T-helper 1 cell (primary cell): ENCODE measurements at places on chromosomes 7 and 10.

GRCh38 chr7:151984612-151985011, 28.4 kb downstream of the GALNTL5 start:
- no peak for DNase-seq

DNA sequence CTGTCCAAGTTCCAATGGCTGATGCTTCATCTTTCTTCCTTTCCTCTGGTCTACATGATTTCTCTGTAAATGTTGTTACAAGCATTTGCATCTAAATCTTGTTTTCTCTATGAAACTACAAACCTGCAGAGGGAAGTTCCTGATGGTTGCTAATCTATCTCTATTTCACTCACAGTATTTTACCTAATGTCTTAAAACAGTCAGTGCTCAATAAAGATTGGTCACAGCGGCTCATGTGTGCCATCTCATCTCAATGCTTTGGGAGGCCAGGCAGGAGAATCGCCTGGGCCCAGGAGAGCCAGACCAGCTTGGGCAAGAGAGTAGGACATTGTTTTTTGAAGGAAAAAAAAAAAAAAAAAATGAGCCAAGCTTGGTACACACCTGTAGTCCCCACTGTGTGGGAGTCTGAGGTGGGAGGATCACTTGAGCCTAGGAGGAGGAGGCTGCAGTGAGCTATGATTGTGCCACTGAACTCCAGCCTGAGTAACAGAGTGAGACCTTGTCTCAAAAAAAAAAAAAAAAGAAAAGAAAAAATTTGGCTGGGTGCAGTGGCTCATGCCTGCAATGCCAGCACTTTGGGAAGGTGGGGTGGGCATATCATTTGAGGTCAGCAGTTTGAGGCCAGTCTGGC, 71.3 kb upstream of the ARMC3 start:
- DNase-seq, result no peak

DNA sequence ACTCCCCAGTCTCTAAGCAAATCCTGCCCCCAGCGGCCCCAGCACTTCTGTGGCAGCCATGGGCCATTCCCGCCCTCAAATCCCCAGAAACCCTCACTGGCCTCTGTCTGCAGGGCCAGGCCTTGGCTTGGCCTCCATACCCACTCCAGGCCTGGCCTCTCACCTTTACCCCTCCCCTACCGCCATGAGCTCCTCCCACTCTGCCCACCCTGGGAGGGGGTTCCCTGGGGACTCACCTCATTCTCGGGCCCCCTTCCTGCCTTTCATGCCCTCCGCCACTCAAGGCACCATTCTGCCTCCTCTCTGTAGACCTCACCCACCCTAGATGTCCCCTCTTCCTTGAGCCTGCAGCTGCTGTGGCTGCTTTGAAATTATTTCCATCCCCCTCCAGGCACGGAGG, 41.0 kb downstream of the PRF1 start:
- DNase-seq, result no peak

GRCh38 chr7:104791080-104791479, 222.9 kb upstream of the KMT2E start:
- no peak for DNase-seq

GRCh38 chr10:44853148-44853734, 57.9 kb upstream of the TMEM72 start:
- no peak for DNase-seq

GRCh38 chr10:82162549-82163195, 287.7 kb downstream of the NRG3 start:
- DNase-seq, result no peak

- DNase-seq, result no peak
Observed at GRCh38 chr10:58137813-58138212, 129.9 kb downstream of the IPMK start.

DNA sequence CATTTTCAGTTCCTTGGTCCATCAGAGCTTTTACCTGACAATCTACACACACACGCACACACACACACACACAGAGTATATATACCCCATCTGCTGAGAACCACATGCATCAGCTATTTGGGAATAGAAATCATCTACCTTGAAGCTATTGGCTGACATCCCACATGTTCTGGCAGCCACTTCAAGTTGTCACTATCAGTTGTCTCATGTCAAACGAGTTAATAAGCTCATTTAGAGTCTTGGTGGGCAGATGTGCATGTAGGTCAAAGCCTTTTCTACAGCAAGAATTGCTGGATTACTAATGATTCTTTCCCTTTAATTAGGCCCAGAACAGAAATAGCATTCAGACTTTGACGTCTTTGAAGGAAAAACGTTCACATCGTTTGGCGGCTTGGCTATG, 36.8 kb downstream of the COL28A1 start:
- DNase-seq, result no peak

DNA sequence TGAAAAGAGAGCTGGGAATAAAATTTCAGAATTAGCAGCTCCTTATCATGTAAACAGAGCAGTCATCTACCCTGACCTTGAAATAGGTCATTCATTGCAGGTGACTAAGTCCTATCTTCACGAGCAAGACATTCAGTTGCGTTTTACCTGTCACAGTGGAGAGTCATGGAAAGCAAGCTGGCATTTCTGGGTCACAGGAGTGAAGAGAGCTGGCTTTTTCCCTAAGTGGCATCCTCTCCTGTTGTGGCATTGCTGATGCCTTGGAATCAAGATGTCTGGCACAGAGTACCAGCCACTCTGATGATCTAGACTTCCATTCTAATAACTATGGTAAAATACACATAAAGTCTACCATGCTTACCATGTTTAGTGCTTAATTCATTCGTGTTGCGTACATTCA, 70.8 kb downstream of the SCRN1 start:
- DNase-seq, result no peak

- DNase-seq, result no peak
Observed at GRCh38 chr7:87404674-87405073, 59.2 kb downstream of the CROT start.

DNA sequence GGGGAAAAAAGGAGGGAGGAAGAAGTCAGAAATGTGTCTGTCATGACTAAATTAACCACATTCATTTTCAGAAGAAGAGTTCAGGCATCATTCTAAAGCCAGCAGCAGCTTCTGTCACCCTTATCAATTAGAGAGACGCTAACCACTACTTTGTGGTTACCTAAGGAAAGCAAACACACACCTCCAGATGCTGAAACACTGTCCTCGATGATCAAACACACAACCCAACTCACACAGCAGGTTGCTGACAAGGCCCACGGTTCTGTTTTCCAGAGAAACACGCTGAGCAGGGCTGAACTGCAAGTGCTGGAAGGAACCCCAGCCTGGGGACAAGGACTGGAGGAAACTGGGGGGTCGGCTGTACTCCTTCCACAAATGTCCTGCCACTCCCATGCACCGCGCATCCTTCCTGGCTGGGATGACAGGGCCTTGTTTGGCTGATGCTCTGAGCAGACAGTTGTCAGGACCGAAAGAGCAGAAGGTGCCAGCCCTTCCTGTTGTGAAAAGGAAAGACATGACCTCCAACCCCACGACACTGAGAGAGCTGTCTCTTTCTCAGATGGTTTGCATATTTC, 36.6 kb downstream of the PRKCQ start:
- no peak for DNase-seq

GRCh38 chr7:100130608-100131453, 4.1 kb downstream of the MBLAC1 start:
- DNase-seq, result peak; percentile 69

- DNase-seq, result no peak
Observed at GRCh38 chr10:53315709-53316108, 543.1 kb upstream of the MBL2 start.

- DNase-seq, result no peak
Observed at GRCh38 chr7:18495412-18496340, at the start of gene HDAC9. HDAC9 (plus strand) TSS chr7:18495749; CDS start chr7:18496303, 554 bp downstream.

DNA sequence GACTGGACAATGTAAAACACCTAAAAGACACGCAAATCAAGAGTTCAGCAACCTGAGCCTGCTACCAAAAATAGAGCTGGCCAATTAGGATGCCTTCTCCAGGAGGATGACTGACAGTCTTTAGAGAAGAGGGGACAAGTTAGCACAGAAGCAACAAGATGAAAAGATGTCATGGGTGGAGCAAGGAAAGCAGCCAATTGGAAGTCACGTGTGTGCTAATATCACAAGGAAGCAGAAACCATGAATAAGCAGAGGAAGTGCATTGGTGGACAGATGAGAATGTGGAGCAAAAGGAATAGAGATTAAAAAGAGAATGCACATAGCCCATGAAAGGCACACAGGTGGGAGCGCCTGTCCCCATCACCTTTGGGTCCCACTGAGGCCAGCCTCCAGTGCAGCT, 148.1 kb downstream of the SLC25A13 start:
- DNase-seq, result no peak

DNA sequence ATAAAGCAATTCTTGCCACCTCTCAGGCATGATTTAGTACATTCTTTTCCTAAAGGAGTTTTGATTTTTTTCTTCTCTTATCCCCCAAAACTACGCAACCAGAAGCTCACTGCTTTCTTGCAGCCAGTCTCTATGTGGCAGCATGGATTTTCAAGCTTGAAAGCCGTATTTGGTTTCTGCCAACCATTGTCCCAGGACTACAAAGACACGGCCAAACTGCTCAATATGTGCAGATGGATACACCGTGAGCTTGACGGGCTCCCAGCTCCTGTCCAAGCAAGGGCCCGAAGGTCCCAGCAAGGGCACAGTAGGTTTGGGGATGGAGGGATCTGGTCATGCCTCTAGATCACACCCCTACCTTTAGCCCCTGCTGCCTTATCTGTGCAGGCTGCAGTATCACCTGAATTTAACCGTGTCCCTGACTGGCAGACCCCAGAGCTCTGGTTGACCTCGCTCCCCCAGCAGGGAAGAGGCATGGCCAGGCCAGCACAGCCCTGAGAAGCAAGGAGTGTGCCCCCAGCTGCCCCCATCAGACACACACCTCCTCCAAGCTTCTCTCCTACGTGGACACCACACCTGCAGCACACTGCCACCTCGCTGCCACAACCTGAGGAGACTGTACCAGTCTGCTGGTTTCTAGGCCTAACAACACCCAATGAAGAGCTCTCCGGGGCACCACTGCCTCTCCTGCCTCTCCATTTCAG, 86.8 kb downstream of the COBL start:
- DNase-seq, result no peak

GRCh38 chr10:123140164-123140982, 4.6 kb downstream of the HMX3 start:
- DNase-seq, result no peak

- no peak for DNase-seq
Observed at GRCh38 chr10:19468413-19468812, 347.8 kb upstream of the PLXDC2 start.

GRCh38 chr10:13158401-13158800, 3.0 kb upstream of the MCM10 start:
- DNase-seq, result peak; percentile 31

GRCh38 chr7:23410446-23411183, 59.7 kb downstream of the IGF2BP3 start:
- no peak for DNase-seq

- DNase-seq, result no peak
Observed at GRCh38 chr10:63901228-63901627, 380.0 kb downstream of the REEP3 start.

DNA sequence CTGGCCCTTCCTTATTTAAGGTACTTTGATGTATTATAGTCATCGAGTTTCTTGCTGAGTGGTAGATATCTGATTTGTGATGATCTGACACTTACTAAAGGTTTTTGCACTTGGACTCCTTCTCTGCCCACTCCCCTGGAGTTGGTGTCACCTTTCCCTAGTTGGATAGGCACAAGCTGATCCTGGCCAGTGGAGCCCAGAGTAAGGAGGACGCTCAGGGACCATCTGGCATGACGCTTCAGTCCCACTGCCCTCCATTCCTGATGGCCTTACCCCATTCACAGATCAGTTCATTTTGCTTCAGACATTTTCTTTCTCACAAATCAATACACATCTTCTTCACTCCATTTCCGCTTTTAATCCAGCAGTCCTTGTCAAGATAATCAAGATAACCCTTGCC, 20.1 kb downstream of the ASB15 start:
- DNase-seq, result no peak

- DNase-seq, result no peak
Observed at GRCh38 chr7:134933460-134934068, 52.7 kb upstream of the AGBL3 start.

DNA sequence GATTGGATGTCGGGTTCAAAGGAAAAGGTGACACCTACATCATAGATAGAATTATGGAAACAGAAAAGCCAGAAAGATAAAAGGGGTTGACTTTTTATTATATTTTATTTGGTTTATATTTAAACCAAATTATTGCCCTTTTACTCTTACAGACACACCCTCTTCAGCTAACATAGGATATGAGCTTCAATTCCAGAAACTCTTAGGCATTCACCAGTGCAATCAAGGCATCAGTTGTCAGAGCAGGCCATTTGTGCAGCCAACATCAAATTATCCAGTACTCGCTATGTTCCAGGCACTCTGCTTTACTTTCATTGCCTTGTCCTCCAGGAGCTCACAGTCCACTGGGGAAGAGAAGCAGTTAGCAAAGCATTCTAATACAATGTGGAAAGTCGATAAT, 347.5 kb downstream of the TFEC start:
- DNase-seq, result no peak

DNA sequence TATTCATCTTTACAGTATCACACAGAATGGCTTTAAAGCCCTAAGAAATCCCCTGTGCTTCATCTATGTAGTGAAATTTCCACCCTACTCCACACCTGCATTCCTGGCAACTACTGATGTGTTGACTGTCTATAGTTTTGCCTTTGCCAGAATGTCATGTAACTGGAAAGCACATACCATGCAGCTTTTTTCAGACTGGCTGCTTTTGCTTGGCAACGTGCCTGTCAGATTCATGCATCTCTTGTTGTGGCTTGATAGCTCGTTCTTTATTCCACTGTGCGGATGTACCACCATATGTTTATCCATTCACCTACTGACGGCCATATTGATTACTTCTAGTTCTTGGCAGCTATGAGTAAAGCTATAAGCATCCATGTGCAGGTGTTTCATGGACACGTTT, 30.6 kb downstream of the RBM17 start:
- DNase-seq, result no peak

DNA sequence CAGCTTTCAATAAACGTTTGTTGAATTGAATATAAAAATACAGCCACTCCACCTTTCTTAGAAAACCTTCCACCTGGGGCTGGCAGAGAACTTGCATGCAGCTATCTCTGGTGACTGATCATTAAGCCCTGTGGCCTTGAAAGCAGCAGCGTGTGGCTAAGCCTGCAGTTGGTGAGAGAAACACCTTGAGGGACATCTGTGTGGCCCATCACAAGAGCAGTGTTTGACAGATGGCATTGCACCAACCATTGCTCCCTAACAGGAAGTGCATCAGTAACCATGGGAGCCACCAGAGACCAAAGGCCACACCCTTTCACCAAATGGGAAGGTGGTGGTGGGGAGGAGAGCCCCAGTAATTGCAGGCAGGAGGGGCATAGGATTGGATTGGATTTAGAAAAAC, 22.4 kb downstream of the RHOBTB1 start:
- DNase-seq, result no peak

- DNase-seq, result no peak
Observed at GRCh38 chr7:140674899-140675701, 2.4 kb downstream of the ADCK2 start.

GRCh38 chr7:33719059-33719581, 186.2 kb upstream of the BMPER start:
- no peak for DNase-seq

DNA sequence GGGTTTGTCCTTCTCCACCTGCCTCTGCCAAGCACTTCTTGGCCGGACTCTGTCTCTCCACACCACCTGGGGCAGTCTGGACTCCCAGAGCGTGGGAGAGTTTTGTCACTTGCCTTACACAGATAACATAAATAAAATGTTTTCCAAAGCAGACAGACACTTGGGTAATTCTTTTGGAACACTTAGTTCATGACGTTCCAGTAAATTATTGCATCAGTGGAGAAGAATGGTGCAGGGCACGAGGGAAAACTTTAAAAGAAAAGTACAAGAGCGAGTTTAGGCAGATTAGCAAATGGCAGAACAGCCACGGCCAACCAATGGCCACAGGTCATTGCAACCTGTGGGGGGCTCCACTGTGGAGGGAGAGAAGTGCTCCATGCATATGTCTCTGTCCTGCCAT, 170.6 kb upstream of the GRB10 start:
- DNase-seq, result no peak
